ENCODE measurements at places on chromosomes 5 and 9.

GRCh38 chr9:76704593-76705204 lies 59.5 kb upstream of the PCA3 start:
- DNase-seq = peak; percentile 76

GRCh38 chr5:170046241-170046640 lies 59.5 kb upstream of the FOXI1 start:
- DNase-seq = no peak

- DNase-seq = no peak
Measured at GRCh38 chr5:135178476-135179155, 144.6 kb upstream of the PITX1 start.

DNA sequence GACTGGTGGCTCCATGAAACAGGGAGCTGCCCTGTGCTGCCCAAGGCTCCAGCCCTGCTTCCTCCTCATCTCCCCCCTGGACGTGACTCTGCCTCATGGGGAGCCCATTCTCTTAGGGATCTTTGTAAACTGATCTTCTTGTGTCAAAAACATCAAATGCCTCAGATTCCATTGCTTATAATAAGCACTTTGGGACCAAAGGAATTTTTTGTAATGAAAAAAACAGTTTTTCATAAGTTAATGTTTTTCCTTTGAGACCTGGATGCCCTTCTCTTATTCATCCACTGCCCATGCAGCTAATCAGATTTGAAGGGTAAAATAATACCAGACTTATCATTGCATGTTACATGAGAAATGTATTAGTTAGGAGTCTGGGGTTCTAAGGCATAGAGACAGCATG lies 41.7 kb downstream of the PALM2AKAP2 start:
- no peak for DNase-seq

GRCh38 chr9:5786370-5787127 lies 46.4 kb downstream of the ERMP1 start:
- no peak for DNase-seq

DNA sequence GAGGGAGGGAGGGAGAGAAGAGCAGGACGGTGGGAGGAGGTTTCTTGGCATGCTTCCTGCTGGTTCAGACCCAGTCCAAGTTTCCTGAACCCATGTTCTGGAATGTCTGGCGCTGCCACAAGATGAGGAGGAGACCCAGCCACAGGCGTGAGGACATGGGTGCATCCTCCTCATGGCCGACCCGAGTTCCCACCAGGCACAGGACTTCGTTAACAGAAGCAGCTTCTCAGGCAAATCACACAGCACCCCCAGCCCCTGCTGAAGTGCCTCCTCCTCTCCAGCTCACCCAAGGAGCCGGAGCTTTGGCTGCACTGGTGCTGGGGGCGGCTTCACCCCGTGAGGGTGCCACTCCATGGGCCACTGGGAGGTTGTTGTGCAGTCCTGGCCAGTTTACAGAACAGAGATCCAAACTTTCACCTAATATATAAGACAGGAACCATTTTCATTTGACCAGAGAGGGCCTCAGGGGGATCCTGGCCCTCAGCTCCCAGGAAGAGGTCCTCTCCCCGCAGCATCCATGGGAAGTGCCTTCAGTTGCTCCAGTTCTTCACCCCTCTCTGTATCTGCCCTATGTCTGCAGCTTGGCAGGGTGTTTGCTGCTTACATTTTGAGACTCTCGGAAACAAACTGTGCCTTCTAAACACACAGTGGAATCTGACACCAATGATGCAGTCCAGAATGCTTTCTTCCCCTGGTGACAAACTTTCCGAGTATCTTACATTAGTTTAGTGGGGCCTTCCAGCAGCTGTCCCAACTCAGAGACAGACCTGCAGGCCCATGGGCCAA lies 10.2 kb upstream of the NKD2 start:
- DNase-seq = no peak
